Activated T-cell treated with anti-CD3 and anti-CD28 coated beads, Interleukin-2, amount 50 U/mL, for 1 hour (primary cell): ENCODE measurements at places on chromosomes 4 and X.

GRCh38 chr4:99722725-99723124 lies 65.1 kb upstream of the C4orf54 start:
- DNase-seq = no peak

DNA sequence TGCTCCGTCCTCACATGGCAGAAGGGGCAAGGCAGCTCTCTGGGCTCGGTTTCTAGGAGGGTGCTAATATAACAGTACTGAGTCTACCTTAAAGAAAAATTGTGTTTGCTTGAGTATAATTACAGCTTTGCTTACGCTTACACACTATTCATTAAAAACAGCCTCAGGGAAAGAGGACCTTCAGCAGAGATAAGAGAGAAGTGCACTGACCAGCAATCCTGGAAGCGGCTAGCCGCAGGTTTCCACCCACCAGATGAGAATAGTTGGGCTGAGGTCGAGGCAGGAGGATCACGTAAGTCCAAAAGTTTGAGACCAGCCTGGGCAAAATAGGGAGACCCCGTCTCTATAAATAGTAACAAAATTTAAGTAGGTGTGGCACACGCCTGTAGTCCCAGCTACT lies 15.2 kb upstream of the MRFAP1 start:
- DNase-seq = no peak

GRCh38 chr4:53598483-53598882 lies 7.2 kb upstream of the LNX1 start:
- DNase-seq = no peak

GRCh38 chr4:108861334-108861733 lies 98.5 kb upstream of the ETNPPL start:
- DNase-seq = no peak

GRCh38 chr4:106898621-106899230 lies 137.4 kb downstream of the DKK2 start:
- DNase-seq = no peak

DNA sequence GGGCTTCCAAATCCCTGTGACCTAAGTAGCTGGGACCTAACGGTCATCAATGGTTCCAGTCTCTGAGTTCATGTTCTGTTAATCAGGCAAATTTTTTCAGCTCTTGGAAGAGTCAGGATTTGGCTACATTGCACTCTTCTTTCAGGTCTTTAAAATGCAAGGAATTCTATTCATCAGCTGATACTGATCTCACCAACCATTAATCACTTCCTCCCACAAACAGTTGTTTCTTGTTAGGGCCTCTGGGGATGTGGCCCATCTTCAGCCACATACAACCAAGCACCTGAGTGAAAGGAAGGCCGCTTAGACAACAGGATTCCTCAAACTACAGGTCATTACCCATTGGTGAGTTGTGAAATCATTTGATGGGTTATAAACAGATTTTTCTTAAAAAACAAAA lies 71.7 kb downstream of the FANCB start:
- no peak for DNase-seq

- DNase-seq = no peak
Observed at GRCh38 chr4:182698212-182698611, 219.0 kb downstream of the DCTD start.

- DNase-seq = no peak
Observed at GRCh38 chr4:19850909-19851308, 400.8 kb upstream of the SLIT2 start.

DNA sequence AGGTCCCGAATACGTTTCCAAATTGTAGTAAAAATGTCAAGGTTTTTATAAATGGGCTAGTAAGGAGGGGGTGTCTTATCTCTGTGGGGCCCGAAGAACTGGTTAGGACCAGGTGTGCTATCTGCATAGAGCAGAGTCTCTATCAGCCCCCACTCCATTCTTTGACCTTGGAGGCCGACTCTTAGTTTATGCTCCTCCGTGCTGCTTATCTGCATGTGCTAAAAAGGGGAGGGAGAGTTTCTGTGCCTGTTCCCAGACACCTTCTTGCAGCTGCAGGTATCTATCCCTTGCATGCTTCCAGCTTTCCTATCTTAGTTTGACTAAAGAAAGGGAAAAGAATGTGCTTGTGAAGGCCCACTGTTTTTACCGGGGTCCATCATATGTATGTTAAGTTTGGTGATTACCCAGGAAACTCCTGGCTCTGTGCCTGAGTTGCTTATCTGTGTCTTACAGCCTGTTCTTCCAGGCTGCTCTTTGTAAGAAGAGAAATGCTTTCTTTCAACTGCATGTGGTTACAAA lies 28.6 kb upstream of the NAF1 start:
- no peak for DNase-seq

DNA sequence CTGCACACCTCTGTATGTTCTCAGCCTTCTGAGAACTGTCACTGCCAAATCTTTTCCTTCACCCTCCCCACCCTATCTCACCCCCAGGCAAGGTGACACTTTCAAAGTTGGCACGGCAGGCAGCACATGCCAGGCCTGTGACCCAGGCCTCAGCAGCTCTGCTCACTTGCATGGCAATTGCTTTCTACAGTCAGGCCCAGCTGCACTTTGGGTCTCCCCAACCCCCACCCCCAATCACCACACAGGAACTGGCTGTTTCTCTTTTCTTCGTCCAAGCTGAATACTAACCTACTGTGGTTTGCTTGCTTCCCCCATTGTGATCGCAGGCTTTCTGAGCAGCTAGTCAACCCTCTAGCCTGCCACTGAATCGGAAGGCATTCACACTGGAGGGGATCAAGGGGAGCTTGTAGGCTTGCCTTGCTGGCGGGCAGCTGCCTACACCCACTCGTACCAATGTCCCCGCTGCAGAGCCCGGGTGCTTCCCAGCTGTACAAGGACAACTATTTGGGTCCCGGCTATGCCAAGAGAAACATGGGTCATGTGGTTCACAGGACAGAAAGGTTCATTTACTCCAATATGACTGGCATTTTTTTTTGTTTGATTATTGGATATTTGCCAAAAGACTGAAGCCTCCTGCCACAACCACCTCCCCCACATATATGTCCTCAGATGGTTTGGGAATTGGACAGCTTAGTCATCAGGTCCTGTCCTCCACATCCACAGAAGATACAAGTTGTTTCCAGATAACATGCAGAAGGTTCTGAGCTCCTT lies 28.1 kb downstream of the SLC25A43 start:
- no peak for DNase-seq
